SK-N-DZ (cell line): ENCODE measurements at places on chromosomes 12 and 14.

DNA sequence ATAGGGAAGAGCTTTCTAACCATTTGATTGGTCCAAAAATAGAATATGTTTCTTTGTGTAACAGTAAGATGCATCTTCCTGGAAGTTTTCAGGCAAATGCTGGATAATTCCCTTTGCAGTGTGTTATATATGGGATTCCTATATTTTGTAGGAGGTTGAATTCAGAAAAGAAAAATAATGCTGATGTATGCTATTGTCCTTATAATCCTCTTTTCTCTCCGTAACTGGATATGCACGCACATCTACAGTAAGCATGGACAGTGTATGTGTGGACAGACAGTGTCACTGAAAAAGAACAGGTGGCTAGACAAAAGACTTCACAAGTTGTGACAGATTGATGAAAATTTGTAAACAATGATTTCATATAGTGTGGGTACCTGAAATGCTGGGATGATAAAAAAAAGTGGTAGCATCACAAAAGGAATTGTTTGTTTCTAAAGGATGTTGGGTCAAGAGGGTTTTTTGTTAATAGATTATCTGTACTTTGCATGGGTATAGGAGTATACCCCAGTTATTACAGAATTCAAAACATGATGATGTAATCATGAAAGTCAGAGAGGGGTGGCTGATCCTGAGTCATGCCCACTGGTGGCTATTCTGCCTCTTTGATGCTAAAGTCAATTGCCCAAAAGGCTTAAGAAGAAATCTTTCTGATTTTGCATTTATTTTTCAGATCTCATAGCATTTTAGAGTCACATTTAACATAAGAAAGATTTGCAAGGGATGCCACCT is 160.7 kb upstream of the TMTC1 start:
- DNase-seq, result no peak

- peak; percentile 70 for DNase-seq
Observed at GRCh38 chr12:45540661-45541341, 188.7 kb upstream of the ARID2 start.

DNA sequence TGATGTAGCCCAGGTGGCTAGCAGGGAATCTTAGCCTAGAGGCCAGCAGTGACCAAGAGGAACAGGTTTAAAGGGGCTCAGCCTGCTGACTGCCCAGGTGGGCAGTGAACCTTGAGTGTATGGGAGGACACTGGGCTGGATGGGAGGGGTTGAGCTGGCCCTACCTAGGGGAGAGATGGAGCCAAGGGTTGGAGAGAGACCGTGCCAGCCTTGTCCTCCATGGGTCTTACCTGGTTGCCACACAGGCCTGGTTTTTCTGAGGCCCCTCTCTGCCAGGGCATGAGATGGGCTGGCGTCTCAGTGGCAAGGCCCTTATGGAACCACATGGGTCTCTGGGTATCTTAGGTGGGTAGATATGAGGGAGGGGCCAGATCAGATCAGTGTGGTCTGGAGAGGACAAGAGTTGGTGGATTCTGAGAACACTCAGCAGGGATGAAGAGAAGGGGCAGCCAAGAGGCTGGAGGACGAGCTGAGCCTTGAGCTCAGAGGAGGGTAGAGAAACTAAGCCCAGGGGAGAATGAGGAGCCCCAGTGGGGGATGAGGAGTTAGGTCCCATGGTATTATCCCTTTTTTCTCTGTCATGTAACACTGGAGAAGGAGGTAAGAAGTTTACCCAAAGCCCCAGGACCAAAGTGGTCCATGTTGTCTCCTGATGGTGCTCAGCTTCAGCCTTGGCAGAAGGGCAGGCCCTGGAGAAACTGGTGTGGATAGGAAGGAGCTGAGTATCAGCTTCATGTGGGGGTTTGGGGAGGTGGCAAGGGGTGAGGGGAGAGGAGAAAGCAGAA is 3.7 kb downstream of the GZMB start:
- no peak for DNase-seq

GRCh38 chr14:73461478-73462047 is 3.2 kb upstream of the NUMB start:
- peak; percentile 21 for DNase-seq

- no peak for DNase-seq
Observed at GRCh38 chr14:83958359-83958758, 1571.6 kb upstream of the FLRT2 start.
